ENCODE measurements at places on chromosomes 4 and X.
A peak's percentile ranks its signal among the peaks of the same experiment; 100 is the strongest.

DNA sequence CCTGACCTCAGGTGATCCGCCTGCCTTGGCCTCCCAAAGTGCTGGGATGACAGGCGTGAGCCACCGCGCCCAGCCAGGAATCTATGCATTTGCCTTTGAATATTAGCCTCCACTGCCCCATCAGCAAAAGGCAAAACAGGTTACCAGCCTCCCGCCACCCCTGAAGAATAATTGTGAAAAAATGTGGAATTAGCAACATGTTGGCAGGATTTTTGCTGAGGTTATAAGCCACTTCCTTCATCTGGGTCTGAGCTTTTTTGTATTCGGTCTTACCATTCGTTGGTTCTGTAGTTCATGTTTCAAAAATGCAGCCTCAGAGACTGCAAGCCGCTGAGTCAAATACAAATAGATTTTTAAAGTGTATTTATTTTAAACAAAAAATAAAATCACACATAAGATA, 44.2 kb upstream of the SHOX start:
- no peak for DNase-seq

- DNase-seq: no peak
Measured at GRCh38 chr4:10031668-10032590, 10.6 kb upstream of the SLC2A9 start.

DNA sequence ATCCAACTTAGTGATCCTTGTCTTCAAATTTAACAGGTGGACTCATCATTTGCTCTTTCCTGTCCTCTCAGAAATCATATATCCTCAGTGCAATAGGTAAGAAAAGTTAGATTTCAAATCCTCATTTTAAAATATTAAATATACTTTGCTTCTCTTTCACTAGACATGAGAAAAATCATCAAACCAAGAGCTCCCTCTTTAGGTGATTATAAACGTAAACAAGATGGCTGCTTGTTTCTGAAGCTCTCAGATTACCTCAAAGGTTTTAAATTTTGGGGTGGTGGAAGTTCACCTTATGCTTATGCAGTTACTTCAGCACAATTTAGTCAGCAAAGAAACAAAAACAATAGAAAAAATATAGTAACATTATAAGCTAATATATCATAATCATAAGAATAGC, 27.3 kb downstream of the CSN3 start:
- no peak for DNase-seq

GRCh38 chrX:46255046-46255445, 290.2 kb downstream of the ZNF674 start:
- DNase-seq: no peak

- no peak for DNase-seq
Measured at GRCh38 chr4:185637163-185637875, 102.0 kb upstream of the PDLIM3 start.

- no peak for DNase-seq
Measured at GRCh38 chr4:37666625-37667071, 19.5 kb downstream of the RELL1 start.

DNA sequence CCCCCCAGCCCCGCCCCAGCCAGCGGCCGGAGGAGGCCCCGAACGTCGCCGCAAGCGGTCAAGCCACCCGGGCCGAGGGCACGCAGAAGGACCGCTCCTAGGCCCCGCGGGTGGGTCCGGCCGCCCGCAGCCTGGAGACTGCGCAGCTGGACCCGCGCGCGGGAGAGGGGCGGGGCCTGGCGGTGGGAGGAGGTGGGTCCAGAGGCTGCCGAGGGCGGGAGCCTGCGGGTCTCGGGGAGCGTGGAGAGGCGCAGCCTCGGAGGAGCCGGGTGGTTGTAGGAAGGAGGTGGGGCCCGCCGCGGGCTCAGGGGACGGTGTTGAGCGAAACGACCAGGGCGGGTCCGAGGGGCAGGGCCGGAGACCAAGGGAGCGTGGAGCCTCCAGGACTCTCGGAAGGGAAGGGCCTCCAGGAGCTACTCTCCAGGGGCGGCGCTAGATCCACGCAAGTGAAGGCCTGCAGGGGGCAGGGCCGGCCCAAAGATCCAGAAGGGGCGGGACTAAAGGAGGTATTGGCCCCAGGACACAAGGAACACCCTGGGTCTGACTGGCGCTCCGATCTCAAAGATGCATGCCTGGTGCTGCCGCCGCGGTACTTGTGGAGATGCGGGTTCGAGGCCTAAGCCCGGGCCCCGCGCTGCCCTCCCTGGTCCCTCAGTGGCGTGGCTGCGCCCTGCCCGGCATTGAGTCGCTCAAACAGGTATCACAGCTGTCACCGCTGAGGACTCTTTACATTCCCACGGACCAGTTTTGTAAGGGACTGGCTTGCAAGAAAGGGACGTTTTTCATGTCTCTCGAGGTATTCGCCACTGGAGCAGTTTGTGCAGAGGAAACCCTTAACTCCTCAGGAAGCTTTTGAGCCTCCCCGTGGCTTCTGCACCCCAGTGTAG, 5.9 kb downstream of the TIMM17B start:
- peak; percentile 83 for DNase-seq

GRCh38 chr4:56803471-56803870, 18.0 kb downstream of the SPINK2 start:
- no peak for DNase-seq

- DNase-seq: no peak
Measured at GRCh38 chrX:35670889-35671288, 127.3 kb upstream of the MAGEB16 start.

DNA sequence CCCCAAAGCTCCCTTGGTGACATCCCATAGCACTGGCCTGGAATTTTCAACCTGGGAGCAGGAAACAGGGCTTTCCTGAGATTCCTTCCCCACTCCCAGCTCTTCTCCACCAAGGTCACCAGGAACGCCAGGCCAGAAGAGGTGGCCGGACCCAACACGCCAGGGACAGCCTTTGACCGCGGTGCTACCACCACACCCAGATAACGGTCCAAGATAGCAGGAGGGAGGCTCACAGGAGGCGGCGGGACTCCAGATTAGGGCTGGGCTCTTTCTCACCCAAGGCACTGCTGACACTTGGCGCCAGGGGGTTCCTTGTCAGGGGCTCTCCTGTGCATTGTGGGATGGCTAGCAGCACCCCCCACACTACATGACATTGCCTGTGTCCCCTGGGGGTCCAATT, 22.9 kb downstream of the ZFYVE28 start:
- DNase-seq: no peak

GRCh38 chr4:134787315-134787714, 585.7 kb upstream of the PABPC4L start:
- no peak for DNase-seq

DNA sequence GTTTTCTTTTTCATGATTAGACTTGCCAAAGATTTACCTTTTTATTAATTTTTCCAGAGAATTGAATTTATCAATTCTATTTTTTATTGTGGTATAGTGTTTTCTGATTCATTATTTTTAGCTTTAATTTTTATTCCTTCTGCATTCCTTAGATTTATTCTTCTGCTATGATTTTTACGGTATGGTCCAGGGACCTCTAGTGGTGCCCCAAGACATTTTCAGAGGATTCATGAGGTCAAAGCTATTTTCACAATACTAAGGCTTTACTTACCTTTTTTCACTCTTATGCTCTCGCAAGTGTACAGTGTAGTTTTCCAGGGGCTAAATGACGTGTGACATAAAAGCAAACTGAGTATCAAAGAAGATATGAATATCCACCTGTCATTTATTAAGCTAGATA, 8.0 kb downstream of the RADX start:
- DNase-seq: no peak

DNA sequence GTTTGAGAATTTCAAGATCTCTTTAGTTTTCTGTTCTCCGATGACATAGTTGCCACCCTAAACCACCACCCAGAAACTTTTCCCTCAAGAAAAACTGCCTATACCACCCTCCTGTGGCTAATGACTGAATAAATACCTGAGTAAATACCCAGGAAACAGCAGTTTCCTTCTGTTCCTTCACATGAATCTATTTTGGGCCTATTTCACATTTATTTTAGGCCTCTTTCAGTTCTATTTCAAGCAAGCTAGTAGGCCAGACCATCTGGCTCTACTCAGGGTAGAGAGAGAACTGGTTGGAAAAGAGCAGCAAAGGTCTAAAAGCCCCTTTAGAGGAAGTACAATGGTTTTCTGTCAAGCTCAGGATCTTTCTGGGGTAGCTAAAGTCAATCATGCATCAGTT, 23.4 kb downstream of the ARHGEF9 start:
- no peak for DNase-seq

GRCh38 chr4:139782926-139783522, 117.4 kb downstream of the MGST2 start:
- no peak for DNase-seq

DNA sequence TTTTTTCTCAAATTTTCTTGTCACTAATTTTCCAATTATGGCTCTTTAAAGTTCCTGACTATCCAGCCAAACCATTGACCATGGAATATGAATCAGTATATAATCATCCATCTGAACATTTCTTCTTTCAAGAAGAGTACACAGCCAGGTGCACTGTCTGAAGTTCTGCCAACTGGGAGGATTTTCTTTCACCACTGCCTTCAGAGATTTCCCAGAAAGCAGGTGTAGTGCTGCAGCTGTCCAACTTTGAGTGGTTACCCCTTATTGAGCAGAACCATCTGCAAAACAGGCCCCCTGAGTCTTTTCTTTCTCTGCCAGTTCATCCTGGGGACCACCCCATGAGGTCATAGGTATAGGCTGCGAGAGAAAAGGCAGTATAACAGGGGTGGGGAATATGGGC, 1213.2 kb downstream of the RAPGEF2 start:
- DNase-seq: no peak

DNA sequence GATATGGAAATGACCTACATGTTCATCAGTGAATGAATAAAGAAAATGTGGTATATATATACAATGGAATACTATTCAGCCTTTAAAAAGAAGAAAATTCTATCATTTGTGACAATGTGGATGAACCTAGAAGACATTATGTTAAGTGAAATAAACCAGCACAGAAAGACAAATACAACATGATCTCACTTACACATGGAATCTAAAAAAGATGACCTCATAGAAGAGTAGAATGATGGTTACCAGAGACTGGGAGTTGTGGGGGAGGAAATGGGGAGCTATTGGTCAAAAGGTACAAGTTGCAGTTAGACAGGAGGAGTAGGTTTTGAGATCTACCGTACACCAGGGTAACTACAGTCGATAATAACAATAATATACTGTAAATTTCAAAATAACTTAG, 51.5 kb downstream of the WNK3 start:
- DNase-seq: no peak

GRCh38 chr4:179097741-179098140, 1655.5 kb upstream of the AGA start:
- no peak for DNase-seq

DNA sequence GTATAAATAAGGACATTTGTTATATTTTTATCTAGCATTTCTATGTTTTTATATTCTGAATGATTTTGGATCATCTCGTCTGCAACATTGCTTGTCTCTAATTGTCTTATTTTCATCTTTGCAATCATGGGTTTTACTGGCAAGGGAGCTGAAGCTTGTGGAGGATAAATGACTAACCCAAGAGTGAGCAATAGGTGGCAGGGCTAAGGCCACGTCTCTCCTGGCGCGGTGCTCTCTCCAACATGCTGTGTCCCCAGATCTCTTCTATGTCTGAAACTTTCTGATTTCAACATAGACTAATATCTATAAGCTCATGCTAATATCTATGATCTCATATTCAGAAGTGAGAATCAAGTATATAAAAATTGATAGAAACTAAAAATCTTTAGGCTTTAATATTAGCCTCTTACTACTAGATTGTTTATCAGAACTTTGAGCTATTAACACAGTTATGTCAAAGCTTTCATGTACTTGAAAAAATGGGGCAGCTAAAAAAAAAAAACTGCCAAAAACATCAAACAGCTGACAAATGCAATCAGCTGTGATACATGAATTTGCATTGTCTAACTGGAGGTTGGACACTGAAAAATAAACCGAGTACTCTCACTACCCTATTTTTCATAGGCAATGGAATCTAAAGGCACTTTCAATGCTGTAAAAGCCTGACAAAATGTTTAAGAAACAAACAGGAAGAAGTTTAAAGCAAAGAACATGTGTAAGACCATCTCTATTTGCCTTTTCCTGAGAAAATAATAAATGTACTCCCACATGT, 169.2 kb downstream of the TMA16 start:
- no peak for DNase-seq

DNA sequence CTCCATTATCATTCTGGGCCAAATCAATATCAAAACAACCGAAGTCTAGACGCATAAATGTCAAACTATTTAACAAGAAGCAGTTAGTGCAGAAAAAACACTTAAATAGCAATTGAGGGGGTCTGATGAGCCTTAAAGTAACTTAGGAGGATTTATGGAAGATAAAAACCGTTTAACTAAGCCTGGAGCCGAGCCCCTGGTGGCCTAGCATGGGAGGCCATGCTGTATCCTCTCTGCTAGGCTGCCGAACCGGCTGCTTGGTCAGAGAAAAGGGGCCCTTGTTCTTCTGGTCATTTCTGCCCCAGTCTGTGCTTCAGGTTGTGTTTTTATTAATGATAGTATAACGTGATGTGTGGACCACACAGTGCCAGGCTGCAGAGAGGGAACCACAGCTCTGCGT, 72.4 kb downstream of the CPZ start:
- DNase-seq: no peak

DNA sequence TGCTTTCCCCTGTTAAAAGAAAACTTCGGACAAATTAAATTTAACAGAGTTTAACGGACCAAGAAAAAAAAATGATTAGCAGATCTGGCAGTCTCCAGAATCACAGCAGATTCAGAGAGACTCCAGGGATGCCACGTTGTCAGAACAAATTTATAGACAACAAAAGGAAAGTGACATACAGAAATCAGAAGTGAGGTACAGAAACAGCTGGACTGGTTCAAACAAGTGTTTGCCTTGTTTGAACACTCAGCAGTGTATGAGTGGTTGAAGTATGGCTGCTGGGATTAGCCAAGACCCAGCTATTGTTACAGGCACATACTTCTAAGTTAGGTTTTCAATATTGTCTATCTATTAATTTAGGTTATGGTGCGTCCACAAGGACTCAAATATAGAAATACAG, 19.1 kb downstream of the PIR start:
- no peak for DNase-seq

DNA sequence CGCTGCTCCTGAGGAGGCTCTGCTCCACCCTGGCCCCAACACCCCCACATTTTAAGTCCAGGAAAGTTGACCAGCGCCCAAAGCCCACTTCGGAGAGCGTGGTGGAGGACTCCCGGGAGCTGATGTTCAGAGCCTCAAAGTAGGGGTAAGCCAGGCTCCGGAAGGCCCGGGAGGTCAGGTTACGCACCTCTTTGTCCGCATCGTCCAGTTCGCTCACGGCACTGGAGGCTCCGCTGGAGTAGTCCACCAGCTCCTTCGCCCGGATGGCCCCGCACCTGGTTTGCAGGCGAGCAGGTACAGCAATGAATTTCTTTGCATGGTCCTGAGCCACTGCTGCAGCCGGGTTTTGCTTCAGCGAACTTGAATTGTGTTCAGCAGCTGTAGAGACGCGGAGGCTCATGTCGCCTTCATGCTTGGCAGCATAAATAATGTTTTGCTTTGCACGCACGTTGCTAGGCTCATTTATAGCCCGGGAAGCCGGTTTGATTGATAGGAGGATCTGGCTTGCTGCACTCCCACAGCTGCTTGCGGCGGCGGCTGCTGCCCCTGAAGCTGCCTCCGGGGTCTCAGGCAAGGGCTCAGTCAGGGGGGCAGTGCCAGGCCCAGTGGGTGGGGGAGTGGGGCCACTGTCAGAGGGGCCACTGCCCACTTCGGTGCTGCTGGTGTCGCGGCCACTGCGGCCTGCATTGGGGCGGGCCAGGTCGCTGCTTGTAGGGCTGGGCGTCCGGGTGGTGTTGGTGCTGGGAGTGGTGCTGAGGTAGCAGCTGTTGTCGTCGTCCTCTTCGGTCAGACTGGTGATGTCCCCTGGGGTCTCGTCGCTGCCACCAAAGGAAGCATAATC, 4.8 kb downstream of the C4orf54 start:
- DNase-seq: no peak

- no peak for DNase-seq
Measured at GRCh38 chr4:46993075-46994006, at the start of gene GABRA4. GABRA4 (minus strand) TSS chr4:46993581; CDS start chr4:46993424, 157 bp downstream.
